Colonic mucosa (tissue), 4 donors: ENCODE measurements at places on chromosomes 16 and 17.

GRCh38 chr17:56159826-56160380 lies 6.6 kb downstream of the ANKFN1 start:
- H3K27me3 ChIP-seq, result no peaks in the 10 kb centered on the region
- no peak overlapping the region for H3K27ac ChIP-seq
- H3K4me3 ChIP-seq, result no peak overlapping the region

DNA sequence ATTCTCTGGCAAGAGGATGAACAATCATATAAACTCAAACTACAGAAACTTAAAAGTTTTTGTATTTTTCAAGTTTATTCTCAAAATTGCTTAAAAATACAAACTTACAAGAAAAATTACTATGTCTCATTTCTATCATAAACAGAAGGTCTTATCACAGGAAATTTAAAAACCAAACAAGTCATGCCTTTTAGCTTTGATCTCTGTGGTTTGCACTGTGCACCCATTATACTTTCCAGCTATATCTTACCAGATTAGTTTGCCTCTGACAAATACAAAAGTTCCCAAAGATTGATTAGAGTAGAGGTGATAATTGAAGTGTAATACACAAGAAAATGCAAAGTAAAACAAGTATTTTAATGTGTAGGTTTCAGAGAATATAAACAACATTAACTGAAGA lies 117.4 kb downstream of the MYO1D start:
- no peaks in the 10 kb centered on the region for H3K36me3 ChIP-seq
- no peaks in the 10 kb centered on the region for H3K27me3 ChIP-seq
- H3K4me3 ChIP-seq, result no peak overlapping the region
- H3K4me1 ChIP-seq, result no peaks in the 10 kb centered on the region
- no peak for DNase-seq

DNA sequence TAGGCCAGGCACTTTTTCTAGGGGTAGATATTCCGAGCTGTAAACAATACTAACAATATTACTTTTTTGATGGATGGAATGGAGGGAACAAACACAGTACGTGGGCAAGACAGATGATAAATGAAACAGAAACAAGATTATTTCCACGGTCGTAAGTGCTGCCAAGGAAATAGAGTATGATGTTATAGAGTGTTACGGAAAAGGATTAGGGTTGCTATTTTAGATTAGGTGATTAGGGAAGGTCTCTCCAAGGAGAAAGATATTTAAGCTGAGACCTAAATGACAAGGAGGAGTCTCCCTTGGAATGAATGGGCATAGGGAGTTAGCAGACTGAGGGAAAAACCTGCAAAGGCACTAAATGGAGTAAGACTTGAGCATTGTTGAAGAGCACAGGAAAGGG lies 8.3 kb downstream of the ADPRM start:
- H3K36me3 ChIP-seq, result no peaks in the 10 kb centered on the region
- no peak overlapping the region for H3K27ac ChIP-seq
- no peaks in the 10 kb centered on the region for H3K27me3 ChIP-seq
- no peak overlapping the region for H3K4me3 ChIP-seq
- DNase-seq, result no peak

- H3K4me3 ChIP-seq, result no peak overlapping the region
- no peak for DNase-seq
- H3K27ac ChIP-seq, result peak overlapping the region; percentile 52
These were observed 35.5 kb downstream of the GRB7 start for GRCh38 chr17:39772987-39773934.

DNA sequence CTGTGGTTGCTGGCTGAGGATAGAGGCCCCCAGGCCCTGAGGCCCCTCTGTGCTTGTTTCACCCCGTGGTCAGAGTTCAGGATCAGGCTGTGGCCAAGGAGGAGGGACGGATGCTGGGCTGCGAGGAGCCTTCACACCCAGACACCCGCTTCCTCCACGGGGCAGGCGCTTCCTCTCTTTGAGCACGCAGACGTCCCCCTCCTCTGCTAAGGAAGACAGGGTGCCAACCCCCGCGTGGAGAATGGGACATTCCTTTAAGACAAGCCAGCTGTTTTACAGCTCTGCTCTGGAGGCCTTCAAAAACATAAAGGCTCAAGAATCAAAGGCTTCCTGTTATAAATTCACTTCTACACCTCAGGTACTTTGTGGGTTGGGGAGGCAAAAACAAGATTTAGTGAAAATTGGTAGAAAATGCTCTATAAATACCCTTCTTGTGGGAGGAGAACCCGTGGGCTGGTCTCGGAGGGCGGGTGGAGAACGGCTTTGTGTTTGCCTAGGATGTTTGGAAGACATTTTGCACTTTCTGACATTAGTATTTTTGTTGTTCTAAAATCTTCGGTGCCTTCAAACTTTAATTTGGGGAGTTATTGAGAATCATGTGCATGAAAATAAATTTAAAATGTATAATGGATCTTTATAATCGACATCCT lies 60.8 kb upstream of the FOXF1 start:
- H3K27ac ChIP-seq, result no peak overlapping the region
- H3K4me1 ChIP-seq, result no peaks in the 10 kb centered on the region
- no peak for DNase-seq
- H3K4me3 ChIP-seq, result no peak overlapping the region

GRCh38 chr17:43984521-43984920 lies 19.9 kb upstream of the NAGS start:
- DNase-seq, result no peak
- peaks cover 29% of the 10 kb centered on the region for H3K27me3 ChIP-seq
- no peak overlapping the region for H3K27ac ChIP-seq
- H3K4me3 ChIP-seq, result peak overlapping the region; percentile 26
- H3K36me3 ChIP-seq, result no peaks in the 10 kb centered on the region

- no peak overlapping the region for H3K4me3 ChIP-seq
- H3K27me3 ChIP-seq, result no peaks in the 10 kb centered on the region
- no peak overlapping the region for H3K27ac ChIP-seq
- no peaks in the 10 kb centered on the region for H3K36me3 ChIP-seq
- no peaks in the 10 kb centered on the region for H3K4me1 ChIP-seq
These were observed 11.5 kb upstream of the HAS3 start for GRCh38 chr16:69093974-69094373.
